Body of pancreas (tissue), 4 donors: ENCODE measurements at places on chromosomes 5 and 9. TPM values are rescaled to one million over a fixed set of nuclear protein-coding genes. Genes with fewer than 3 reads are reported as not detected.
A peak's percentile ranks its signal among the peaks of the same experiment; 100 is the strongest.

DNA sequence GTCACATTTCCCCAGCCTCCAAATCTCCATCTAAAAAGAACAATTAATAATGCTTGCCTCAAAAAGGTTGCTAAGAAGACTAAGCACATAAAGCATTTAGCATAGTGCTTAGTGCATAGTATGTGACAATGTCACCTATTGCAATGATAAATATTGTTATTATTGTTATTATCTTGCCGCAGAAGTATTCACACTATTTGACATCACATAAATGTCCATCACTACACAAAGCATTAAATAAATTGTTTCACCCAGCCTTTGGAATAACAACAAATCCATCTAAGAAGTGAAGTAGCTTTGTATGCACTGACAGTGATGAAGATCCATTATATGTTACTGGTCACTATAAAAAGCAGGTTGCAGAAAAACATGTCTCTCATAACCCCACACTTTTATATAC lies 2263.9 kb upstream of the WWC1 start:
- no peaks in the 10 kb centered on the region for H3K4me1 ChIP-seq
- H3K4me3 ChIP-seq = no peak overlapping the region
- no peaks in the 10 kb centered on the region for H3K27me3 ChIP-seq
- no peaks in the 10 kb centered on the region for H3K36me3 ChIP-seq
- no peak for DNase-seq

GRCh38 chr5:415928-416635 lies 26.9 kb upstream of the EXOC3 start:
- no peaks in the 10 kb centered on the region for H3K36me3 ChIP-seq
- no peaks in the 10 kb centered on the region for H3K4me1 ChIP-seq
- H3K27ac ChIP-seq = peak overlapping the region; percentile 41
- H3K4me3 ChIP-seq = no peak overlapping the region

DNA sequence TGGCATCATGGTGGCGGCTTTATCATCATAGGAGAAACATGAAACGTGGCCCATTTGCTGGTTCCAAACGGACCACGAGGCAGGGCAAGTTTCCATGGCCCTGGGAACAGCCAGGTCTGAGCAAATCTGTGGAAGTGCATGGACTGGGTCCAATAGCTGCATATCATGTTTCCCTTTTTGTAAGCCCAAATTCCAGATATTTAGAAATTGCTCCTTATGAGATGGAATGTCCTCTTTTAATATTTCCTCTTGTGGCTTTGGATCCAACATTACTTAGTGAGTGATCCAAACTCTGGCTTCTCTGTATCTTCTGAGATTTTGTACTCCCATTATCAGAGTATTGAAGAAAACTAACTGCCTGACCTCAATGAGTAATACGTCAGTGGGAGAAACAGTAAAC lies 79.8 kb upstream of the FBXL7 start:
- no peak overlapping the region for H3K27ac ChIP-seq
- peak; percentile 19 for DNase-seq
- no peaks in the 10 kb centered on the region for H3K36me3 ChIP-seq

DNA sequence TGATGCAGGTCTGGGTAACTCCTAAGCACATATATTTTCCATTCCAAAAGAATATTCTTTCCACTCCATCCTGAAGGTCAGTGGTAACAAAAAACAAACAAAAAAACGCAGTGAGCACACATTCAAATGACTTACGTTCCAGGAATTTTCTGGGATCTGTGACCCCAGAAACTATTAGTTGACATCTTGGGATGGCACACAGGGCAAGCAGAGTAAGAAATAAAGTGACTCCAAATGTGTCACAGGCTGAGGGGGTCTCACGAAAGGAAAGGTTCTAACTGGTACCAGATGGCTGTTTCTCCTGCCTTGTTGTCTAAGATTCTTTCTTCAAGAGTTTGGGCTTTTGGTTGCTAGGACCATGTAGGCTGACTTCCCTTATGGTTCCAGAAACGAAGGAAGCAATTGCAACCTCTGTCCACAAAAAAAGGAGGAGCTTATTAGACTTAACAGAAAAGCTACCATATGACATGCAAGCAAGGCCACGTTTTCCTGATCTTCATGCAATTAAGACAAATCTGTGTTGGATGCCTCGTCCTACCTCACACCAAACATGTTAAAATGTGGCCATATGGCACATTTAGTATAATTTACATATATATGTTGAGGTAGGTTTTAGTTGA lies 32.7 kb downstream of the PTGS1 start:
- H3K4me1 ChIP-seq = no peaks in the 10 kb centered on the region
- no peak for DNase-seq
- H3K27ac ChIP-seq = no peak overlapping the region
- no peaks in the 10 kb centered on the region for H3K36me3 ChIP-seq
- H3K27me3 ChIP-seq = no peaks in the 10 kb centered on the region
- no peak overlapping the region for H3K4me3 ChIP-seq

- no peak overlapping the region for H3K4me3 ChIP-seq
- no peaks in the 10 kb centered on the region for H3K36me3 ChIP-seq
- no peak overlapping the region for H3K27ac ChIP-seq
- no peaks in the 10 kb centered on the region for H3K27me3 ChIP-seq
- H3K4me1 ChIP-seq = peaks cover 20% of the 10 kb centered on the region
- no peak for DNase-seq
Observed at GRCh38 chr9:136560586-136560985, 14.7 kb upstream of the NOTCH1 start.

DNA sequence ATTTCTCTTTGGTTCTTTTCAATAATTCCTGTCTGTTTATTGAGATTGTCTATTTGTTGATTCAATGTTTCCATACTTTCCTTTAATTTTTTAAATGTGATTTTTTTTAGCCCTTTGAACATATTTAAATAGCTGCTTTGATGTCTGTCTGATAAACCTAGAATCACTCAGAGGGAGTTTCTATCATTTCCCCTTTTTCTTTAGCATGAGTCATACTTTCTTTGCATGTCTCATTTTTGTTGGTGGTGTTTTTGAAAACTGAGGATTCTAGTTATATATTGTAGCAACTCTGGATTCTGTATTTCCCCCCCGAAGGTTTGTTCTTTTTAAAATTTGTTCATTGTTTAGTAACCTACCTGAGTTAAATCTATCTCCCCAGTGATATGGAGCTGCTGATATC lies 24.2 kb upstream of the ZNF618 start:
- H3K27me3 ChIP-seq = no peaks in the 10 kb centered on the region
- H3K4me3 ChIP-seq = no peak overlapping the region
- no peaks in the 10 kb centered on the region for H3K4me1 ChIP-seq
- H3K36me3 ChIP-seq = no peaks in the 10 kb centered on the region

ASPN gene
- total RNA-seq = 13.5 TPM
